ENCODE measurements at places on chromosomes 7 and 10. TPM values are rescaled to one million over a fixed set of nuclear protein-coding genes. Genes with fewer than 3 reads are reported as not detected.
A peak's percentile ranks its signal among the peaks of the same experiment; 100 is the strongest.

- DNase-seq = no peak
These were observed 6.8 kb downstream of the STRA8 start for GRCh38 chr7:135240441-135240840.

DNA sequence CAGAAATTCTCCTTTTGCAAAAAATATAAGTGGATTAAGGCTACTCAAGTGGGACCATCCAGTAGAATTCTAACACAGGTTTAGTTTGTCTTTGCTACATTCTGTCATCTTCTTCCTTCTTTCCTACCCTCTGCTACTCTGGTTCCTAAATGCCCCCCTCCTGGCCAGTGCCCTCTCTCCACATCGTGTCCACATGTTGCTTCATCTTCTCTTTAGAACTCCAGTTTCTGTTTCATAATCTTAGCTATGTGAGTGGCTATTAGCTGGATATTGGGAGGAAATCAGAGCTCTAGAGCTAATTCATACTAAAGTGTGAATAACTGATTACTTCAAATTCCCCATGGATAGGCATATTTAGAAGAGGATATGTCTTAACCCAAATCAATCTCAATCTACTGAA is 528.5 kb downstream of the LRMDA start:
- DNase-seq = no peak

GRCh38 chr10:79327090-79327457 is 20.2 kb upstream of the PPIF start:
- peak; percentile 6 for DNase-seq

DNA sequence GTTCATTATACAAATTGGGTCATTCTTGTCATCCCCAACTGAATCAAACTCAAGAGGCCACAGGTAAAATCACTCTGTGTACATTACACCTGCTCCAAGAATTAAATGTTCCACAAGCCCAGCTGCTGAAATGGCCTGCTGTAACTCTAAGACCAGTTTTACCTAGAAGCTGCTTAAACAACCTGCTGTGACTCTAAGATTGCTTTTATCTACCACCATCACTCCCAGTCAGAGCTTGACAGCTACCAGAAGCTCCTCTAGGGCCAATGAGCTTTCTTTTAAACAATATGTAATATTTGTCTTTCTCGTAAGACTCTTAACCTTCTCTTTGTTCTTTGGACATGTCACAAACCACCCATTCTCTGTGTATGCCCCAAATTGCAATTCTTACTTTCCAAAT is 141.8 kb upstream of the LRGUK start:
- DNase-seq = no peak

- no peak for DNase-seq
These were observed 76.7 kb downstream of the EZH2 start for GRCh38 chr7:148807436-148807835.

- no peak for DNase-seq
These were observed 38.2 kb upstream of the JAKMIP3 start for GRCh38 chr10:132027423-132027983.

DNA sequence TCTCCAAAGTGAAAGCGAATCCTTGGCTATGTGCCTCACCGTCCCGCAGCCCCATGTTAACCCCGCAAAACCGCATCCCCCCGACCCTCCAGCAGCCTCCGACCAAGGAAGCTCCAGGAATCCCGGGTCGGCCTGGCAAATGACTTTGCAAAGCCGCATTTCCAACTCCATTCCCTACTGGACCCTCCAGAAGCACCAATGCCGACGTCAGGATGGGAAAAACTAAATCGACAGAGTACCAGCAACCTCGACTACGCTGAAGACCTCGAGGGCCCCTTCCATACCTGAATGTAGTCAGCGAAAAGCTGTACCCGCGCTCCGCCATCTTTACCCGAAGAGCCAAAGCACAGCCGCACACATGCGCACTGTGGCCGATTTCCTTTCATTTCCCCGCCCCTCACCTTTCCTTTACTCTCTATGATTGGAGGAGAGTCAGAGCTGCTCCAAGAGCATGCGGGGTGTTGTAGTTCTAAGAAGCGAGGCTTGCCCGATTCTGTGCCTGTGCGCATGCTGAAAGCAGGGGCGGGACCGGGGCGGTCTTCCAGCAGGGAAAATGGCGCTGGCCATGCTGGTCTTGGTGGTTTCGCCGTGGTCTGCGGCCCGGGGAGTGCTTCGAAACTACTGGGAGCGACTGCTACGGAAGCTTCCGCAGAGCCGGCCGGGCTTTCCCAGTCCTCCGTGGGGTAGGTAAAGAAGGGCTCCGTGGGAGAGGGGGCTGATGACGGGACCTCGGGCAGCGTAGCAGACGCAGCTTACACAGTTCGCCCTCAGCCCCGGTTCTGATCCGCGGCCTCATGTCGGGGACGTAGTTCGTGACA is at the start of the genes MRPL32 and PSMA2:
Gene MRPL32 (plus strand): TSS at position 543 of the 818 bp plus-strand sequence. CDS start 11 bp downstream, at position 554.
Gene PSMA2 (minus strand): TSS at position 341 of the 818 bp plus-strand sequence. CDS start 16 bp downstream, at position 325.
- peak; percentile 95 for DNase-seq

DNA sequence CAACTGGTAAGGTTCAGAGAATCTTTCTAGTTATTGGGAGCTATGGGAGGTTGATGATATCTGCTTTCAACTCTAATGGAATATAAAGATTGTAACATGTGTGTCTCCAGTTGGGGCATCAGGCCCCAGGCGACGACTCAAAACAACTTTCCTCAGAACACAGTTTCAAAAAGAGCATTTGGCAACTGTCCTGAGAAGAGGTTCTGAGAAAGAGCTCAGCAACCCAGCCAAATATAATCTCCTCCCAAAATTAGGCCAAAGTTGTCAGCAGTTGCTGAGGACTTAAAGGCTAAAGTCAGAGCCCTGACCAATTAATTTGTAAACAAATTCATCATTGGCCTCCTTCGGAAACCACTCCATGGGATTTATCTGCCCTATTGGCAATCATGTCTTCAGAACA is 251.1 kb upstream of the NFE2L3 start:
- DNase-seq = no peak

DNA sequence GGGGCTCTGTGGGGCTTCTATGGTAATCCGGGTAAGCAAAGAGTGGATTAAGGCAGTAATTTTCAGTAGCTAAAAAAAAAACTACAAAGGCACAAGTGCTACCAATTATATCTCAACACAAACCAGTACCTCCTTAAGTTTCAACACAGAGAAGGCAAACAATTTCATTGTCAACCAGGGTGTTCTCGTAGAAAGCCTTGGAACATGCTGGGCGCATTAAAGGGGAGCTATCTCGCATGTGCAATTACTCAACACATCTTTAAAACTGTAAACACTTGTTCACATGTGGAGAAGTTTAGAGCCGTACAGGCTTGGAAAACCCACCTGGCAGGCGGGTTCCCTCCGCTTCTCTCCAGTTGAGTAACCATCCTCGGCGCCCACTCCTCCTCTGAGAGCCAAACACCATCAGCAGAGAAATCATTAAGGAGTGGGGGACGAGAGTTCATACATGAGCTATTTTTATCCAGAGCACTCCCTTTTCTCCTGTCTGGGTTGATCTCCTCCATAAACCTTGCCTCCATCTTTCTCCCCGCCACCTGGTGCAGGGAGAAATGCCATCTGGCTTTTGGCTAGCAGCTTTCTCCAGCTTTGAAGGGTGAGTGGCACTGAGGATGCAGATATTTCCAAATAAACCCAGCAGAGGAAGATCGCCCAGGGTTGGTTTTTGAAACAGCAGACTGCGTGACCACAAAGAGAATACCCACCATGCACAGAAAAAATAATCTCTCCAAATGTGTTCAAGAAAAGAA is 287.1 kb downstream of the WDR11 start:
- DNase-seq = no peak

DNA sequence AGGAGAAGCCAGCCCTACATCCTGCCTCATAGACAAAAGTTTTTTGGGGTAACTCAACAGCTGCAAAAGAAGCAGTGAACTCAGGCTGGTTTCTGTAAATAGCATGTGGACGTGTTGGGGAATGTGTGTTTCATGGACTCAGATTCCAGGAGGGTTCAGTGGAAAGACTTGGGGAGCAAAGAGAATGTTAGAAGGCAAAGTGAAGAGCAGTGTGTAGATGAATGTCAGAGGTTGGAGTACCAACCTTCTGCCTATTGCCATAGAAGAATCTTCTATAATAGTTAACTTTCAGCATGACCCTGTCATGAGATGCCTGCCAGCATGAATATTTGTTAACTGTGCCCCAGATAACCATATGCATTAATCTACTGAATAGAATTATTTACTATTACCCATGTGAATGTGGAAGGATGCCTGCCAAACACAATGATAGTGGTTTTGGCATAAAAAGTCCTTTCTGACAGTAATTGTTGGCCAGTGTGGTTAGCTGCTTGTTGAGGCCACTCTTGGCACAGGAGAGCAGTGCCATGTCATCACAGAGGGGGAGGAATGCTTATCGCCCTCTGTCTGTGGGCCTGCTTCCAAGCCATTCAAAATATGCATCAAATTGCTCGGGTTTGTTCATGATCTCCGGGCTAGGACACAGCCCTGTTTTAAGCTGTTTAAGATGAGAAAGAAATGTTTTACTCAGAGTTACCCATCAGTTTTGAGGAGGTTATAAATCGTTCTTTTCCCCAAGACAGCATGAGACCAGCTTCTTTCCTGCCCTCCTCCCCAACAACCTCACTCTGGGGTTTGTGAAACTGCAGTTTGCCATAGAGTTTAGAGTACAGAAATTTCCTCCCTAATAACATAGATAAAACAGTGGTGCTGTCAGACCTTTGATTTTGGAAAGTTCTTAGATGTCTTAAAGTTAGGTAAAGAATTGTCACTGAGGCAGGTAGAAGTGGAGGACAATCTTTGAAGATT is 165.3 kb downstream of the WNT2 start:
- DNase-seq = peak; percentile 74

DNA sequence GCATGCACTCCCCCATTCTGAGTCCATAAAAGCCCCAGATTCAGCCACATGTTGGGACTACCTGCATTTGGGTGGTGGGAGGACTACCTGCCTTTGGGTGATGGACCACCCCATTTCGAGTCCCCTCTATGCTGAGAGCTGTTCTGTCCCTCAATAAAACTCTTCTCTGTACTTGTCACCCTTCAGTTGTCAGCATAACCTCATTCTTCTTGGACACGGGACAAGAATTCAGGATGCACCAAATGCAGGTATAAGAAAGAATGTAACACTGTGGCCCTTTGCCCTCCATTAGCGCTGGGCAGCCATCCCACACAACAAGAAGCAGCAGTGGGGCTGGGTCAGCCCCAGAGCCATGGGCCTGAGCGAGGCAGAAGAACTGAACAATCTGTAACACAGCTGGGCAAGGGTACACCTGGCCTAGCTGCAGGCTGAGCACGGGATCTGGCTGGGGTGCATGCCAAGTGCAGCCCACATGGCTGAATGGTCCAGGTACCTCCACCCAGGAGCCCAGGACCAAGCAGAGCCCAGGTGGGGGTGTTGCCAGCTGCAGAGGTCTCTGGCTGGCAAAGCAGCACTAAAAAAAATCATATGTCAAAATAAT is 1344.3 kb upstream of the LRRTM3 start:
- no peak for DNase-seq

DNA sequence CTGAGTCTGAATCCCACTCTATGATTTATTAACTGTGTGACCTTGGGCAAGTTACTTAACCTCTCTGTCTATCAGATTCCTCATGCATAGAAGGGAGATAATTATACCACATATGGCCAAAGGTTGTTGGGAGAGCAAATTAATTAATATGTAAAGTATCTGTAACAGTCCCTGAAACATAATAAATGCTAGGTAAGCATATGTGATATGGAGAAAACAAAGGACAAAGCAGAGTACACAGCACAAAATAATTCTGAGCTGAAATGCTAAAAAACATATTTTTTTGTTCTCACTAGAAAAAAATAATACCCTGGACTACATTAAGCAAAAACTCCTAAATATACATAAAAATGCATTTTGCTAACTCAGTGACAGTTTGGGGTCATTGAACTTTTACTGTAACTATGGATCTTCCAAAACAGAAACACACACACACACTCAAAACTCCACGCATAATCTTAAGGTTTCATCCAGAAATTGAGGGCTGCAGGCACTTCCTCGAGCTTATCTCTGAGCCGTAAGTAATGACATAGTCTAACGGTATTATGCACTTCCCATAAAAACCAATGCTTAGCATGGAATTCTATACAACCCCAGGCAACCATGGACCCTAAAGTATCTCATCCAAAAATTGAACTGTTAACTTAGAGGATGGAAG is 201.7 kb upstream of the PTN start:
- no peak for DNase-seq

DNA sequence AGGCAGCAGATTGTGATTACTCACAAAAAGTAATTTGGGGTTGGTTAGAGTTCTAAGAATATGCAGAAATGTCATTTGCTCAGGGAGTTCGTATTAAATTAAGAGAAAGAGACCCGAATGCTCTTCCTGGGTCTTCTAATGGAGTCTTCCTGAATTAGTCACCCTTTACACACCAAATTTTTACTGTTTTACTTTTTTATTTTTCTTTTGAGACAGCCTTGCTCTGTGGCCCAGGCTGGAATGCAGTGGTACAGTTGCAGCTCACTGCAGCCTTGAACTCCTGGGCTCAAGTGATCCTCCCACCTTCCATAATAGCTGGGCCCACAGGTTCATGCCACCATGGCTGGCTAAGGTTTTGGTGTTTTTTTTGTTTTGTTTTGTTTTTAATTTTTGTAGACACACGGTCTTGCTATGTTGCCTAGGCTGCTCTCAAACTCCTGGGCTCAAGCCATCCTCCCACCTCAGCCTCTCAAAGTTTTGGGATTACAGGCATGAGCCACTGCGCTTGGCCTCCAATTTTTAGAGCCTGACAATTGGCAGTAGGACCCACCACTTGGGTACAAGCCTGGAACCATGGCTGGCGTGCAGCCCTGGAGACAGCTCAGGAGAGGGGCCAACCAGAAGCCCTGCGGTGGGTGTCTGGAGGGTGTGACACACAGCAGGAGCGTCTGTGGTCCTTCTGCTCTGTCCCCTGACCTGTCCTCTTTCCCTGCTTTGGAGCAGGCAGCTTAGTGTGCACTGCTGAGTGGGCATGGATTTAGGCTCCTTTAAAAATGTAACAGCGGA is 16.4 kb upstream of the BHLHA15 start:
- no peak for DNase-seq

Gene HECW1
- not detected for total RNA-seq

Gene SH2B2
- total RNA-seq = 2.4 TPM

Gene CC2D2B
- 1.0 TPM for total RNA-seq

Gene NAT16
- not detected for total RNA-seq

Gene ACHE
- total RNA-seq = 8.5 TPM

Gene DPYSL4
- total RNA-seq = 1.4 TPM

Gene ANKRD61
- 0.29 TPM for total RNA-seq

Gene UPK3B
- 33.8 TPM for total RNA-seq

Gene WEE2
- total RNA-seq = not detected

Gene SORBS1
- 465 TPM for total RNA-seq

Measured in left cardiac atrium (tissue), 4 donors.